Caki2 (cell line): ENCODE measurements at places on chromosomes 5 and 9. TPM values are rescaled to one million over a fixed set of nuclear protein-coding genes. Genes with fewer than 3 reads are reported as not detected.

The SPINK6 gene
- not detected in 2 replicates for total RNA-seq

The ANXA6 gene
- 81.1 and 98.2 TPM in 2 replicates for total RNA-seq

The PCDHB13 gene
- total RNA-seq = 0.44 and 0.93 TPM in 2 replicates

The ODF2 gene
- total RNA-seq = 31.4 and 32.1 TPM in 2 replicates

The SURF2 gene
- total RNA-seq = 13.6 and 26.0 TPM in 2 replicates

The WDR41 gene
- 58.8 and 87.1 TPM in 2 replicates for total RNA-seq

The LIX1 gene
- total RNA-seq = not detected in 2 replicates

The PRR7 gene
- 49.8 and 50.5 TPM in 2 replicates for total RNA-seq

The C5orf52 gene
- total RNA-seq = not detected in 2 replicates

The APBA1 gene
- total RNA-seq = 0.55 and 6.5 TPM in 2 replicates

The TXNDC8 gene
- total RNA-seq = not detected in 2 replicates

The NEUROG1 gene
- not detected in 2 replicates for total RNA-seq

The BARHL1 gene
- total RNA-seq = not detected in 2 replicates

The CRB2 gene
- total RNA-seq = not detected in 2 replicates

The PAEP gene
- total RNA-seq = not detected in 2 replicates

The TMEM252 gene
- not detected in 2 replicates for total RNA-seq
